ENCODE measurements at places on chromosomes 11 and 22.
A peak's percentile ranks its signal among the peaks of the same experiment; 100 is the strongest.

DNA sequence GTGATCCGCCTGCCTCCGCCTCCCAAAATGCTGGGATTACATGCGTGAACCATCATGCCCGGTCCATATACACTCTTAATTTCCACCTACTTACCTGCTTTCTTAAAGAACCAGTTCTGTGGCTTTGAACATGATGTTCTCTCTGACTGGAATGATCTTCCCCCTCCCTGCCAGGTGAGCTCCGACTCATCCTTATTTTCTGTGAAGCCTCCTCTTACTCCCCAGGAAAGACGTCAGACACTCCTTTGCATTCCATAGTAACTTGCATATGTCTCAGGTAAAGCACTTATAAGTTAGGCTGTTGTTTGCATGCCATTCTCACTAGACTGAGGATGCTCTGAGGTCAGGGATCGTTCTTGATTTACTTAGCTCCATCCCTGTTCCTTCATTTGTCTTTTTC is 91.8 kb upstream of the RAB1B start:
- no peak for DNase-seq

GRCh38 chr11:125114518-125114917 is 3.1 kb upstream of the TMEM218 start:
- DNase-seq, result no peak

DNA sequence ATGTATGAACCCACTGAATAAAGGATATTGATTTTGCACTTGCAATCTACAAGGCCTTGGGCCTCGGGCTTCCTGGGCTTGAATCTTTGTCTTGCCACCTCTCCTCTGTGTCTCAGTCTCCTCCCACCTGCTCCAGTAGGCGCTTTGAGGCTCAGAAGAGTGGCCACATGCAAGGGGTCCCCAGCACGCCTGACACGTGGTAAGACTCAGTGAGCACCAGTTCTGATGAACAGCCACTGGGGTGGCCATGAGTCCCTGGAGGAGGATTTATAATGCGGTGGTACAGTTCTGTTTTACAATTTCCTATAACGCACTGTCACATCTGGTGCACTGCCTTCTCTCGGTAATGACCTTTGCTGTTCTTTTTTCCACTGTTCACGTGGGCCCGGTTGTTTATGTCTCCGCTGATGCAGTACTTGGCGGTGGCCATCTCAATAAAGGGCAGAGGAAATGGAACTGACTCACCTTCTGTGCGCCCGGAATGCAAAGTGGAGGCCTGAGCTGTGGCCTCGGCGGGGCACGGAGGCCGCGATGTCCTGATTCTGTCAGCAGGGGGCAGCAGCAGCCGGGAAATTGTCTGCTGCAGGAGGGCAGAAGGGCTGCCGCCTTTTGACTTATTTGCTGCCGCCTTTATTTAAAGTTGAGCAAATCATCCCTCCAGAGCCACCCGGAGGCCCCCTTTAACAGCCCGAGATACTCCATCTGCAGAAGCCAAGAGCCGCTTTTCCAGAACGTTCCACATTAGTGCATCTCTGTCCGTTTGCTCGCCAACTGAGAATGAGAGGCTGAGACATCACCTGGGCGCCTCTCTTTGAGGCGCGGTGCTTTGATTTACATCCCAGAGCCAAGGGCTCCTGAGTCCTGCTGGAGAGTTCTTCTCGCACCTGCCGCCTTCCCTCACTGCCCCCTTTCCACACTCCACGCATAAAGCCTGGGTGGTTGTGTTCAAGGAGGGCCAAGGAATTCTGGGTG is 6.0 kb upstream of the IFT27 start:
- peak; percentile 80 for DNase-seq

DNA sequence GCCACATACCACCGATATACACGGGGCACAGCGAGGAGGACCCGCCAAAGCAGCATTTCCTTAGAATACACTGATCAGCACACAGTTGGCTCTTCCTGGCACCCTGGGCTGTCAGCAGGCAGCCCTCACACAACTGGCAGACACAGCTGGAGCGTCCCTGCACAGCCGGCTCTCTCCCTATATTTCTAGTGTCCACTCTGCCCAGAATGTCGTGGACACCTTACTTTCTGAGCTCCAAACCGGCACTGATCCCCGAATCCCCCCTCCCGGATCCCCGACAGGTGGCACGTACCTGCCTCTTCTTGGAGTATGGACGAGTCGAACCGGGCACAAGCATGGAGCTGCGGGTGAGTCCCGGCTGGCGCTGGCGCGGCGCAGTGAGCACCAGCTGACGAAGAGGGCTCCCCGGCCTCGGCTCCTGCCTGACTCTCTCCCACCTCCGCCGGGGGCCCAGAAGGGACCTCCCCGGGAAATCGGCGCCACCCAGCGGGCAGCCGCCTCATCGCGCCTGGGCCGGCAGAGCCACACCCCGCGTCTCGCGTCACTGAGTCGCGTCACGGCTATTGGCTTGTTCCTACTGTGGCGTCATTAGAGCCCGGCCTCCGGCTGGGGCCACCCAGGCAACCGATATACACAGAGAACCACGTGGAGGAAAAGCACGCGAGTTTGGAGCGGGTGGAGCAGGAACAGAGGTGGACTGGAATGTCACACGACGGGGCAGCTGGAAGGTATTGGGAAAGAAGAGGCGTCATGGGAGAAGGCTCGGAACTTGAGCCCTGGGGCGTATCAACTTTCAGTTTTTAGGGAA is at the start of gene USP2:
TSS of gene USP2 (minus strand) at position 510 of the 808 bp plus-strand sequence. CDS start 8,210 bp downstream, outside the sequence.
- DNase-seq, result peak; percentile 97

DNA sequence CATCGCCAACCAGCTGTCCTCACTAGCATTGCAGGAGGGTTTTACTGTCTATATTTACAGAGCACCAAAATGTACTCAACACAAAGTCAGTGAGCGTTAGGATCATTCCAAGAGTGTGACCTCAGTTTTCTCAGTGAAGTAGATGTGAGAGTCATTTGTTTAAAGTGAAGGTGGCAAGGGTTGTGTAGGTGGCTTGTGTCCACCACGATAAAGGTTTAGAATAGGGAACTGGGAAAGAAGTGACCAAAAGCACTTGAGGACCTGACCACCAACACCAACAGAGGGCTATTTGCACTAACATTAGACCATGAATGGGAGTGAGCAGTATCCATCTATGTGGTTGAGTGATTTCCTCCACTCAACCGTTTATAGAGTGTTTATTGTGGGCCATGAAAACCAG is 152.5 kb upstream of the POU2AF2 start:
- DNase-seq, result no peak

DNA sequence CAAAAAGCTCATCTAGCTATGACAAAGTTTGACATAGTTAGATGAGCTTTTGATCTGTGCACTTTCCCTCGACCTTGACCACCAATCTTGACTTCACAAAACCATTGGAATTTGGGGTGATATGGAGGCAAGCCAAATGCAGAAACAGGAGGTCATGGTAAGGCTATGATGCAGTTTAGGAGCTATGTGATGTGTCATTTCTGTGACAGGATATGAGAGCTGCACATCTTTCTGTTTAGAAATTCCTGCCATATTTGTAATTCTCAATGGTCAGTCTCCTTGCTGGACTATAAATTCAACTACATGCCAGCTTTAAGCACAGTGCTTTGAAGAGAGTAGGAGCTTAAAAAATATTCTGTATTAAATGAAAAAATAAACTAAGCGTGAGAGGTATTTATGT is 12.9 kb downstream of the OR51B6 start:
- no peak for DNase-seq

GRCh38 chr11:72343006-72343756 is 91.2 kb downstream of the CLPB start:
- no peak for DNase-seq

DNA sequence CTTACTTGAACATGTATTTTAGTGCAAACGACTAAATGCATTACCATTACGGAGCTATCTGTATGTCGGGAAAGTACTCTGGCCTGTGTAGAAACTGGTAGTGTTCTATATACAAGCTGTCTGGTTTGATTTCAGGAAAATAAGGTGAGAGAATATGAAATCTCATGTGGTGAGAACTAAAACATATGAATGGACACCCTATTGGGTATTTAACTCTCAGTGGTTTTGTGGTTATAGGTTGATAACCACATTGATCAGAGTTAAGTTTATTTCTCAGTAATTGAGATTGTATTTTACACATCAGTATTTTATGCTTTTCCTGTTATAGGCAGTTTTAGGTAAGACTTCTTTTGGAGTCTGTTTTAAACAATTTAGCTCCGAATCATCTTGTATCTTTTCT is 10.4 kb downstream of the ANO5 start:
- DNase-seq, result no peak

DNA sequence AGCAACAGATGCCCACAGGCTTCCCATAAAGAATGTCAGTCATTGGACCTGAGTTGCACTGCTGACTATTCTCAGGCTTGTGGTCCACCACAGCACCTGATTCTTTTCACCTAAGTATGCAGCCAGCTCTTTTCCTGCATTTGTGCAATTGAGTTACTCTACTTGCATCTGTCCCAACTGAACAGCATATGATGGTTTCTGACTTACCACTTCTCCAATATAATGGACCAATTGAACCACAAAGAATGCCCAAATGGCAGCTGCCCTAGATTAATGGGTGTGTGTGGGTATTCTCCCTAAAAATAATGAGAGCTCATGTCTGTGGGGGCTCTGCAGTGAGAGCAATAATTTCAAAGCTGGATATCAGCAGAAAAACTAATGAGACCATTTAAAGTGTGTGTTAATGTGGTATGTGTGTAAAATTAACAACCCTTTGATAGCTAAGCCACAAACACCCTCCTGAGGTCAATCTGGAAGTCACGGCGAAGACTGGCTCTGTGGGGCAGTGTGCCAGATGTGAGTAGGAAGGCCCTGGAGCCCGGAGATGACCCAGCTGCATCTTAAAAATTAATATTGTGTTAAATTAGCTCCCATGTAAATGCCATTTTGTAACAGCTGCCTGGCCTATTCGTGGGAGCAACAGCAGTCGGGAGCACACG is 43.8 kb downstream of the SC5D start:
- DNase-seq, result no peak

GRCh38 chr11:35911616-35912165 is 32.2 kb upstream of the LDLRAD3 start:
- no peak for DNase-seq

GRCh38 chr11:113796663-113797259 is 17.2 kb downstream of the CLDN25 start:
- DNase-seq, result no peak

- DNase-seq, result no peak
These were observed 6.4 kb upstream of the CCND1 start for GRCh38 chr11:69634590-69634989.

GRCh38 chr22:39530692-39531331 is 1.7 kb downstream of the RPS19BP1 start:
- DNase-seq, result no peak

- DNase-seq, result peak; percentile 56
These were observed 3.3 kb upstream of the GRK2 start for GRCh38 chr11:67262731-67263675.

DNA sequence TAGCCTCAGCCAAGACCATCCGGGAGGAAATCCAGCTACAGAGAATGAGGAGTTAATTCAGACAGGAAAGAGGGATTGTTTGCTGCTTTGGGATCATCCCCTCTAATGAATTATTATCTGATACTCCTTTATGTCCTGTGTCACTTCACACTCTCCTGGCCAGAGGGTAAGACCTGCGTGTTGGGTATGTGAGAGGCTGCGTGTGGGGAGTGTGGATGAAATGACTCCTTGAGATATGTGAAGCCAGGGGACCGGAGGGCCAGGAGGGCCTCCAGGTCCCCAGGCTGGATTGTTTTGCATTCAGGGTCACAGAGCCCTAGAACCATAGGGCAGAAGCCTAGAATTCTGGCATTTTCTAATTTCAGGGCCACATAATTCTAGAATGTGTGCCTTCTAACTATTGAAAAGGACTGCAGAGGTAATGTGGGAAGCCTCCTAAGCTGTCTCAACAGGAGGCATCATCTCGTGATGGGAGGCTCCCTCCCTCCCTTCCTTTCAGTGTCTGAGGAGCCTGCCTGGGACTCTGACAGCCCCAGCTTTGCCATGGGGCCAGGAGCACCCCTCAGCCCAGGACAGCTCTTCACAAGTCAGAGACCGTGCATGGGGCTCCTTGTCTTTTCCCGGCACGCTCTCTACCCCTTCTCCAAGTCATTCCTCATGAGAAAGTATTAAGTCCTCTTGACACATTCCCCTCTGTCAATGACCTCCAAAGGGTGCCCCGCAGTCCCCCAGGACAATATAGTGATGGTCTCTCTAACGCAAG is 3.7 kb downstream of the TPBGL start:
- no peak for DNase-seq

GRCh38 chr22:31935961-31936635 is 8.2 kb upstream of the YWHAH start:
- no peak for DNase-seq

- no peak for DNase-seq
These were observed 43.9 kb downstream of the ADM start for GRCh38 chr11:10348650-10349280.

- no peak for DNase-seq
These were observed 960.7 kb upstream of the RAG2 start for GRCh38 chr11:37558619-37559210.

GRCh38 chr11:124676386-124676785 is 2.7 kb downstream of the SPA17 start:
- DNase-seq, result no peak

Data from stimulated activated CD4-positive, alpha-beta T cell treated with anti-CD3 and anti-CD28 coated beads, Interleukin-1b, Interleukin-23, amount 100 ng/mL, for 1 hour (primary cell).